Activated CD4-positive, alpha-beta T cell treated with anti-CD3 and anti-CD28 coated beads for 24 hours (primary cell): ENCODE measurements at places on chromosomes 12 and 14.
A peak's percentile ranks its signal among the peaks of the same experiment; 100 is the strongest.

DNA sequence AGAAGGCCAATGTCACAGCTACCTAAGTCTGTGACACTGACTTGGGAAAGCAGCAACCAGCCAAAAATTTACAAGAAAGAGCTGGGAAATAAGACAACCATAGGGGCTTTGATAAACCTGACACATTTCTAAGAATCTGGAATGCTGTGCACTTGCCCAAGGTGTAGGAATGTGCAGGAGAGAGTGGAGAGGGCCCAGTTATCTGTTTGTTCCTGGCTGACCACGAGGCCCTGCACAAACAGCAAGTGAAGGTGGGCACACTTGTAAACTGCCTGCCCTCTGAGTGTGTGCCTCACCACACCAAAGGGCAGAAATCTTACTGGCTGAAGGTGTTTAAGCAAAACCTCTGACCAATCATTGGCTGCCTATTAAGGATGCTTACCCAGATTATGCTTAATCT, 27.3 kb downstream of the DLK1 start:
- DNase-seq: no peak

DNA sequence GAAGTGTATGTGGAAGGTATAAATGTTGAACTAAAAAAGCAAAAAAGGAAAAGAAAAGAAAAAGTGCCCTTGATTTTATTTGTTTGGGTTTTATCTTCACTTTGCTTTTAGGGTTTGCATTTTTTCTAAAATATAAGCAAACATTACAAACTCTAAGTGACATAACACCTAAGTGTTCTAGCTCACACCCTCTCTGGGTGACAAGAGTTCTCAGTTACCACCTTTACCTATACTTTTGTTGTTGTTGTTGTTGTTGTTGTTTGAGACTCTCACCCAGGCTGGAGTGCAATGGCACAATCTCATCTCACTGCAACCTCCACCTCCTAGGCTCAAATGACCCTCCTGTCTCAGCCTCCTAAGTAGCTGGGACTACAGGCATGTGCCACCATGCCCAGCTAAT, 13.0 kb downstream of the KLRG1 start:
- no peak for DNase-seq

GRCh38 chr12:67892259-67893021, 96.8 kb upstream of the IFNG-AS1 start:
- DNase-seq: no peak

GRCh38 chr14:81638656-81639280, 105.1 kb upstream of the SEL1L start:
- no peak for DNase-seq

DNA sequence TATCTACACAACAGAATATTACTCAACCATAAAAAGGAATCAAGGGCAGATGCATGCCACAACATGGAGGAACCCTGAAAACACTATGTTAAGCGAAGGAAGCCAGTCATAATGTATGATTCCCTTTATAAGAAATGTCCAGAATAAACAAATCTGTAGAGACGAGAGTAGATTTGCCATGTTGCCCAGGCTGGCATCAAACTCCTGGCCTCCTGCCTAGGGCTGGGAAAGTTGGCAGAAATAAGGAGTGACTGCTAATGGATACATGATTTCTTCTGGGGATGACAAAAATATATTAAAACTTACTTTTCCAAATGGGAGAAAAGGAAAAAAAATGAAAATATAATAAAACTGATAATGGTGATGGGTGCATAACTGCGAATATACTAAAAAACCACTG, 10.9 kb downstream of the CLIP1 start:
- DNase-seq: no peak

DNA sequence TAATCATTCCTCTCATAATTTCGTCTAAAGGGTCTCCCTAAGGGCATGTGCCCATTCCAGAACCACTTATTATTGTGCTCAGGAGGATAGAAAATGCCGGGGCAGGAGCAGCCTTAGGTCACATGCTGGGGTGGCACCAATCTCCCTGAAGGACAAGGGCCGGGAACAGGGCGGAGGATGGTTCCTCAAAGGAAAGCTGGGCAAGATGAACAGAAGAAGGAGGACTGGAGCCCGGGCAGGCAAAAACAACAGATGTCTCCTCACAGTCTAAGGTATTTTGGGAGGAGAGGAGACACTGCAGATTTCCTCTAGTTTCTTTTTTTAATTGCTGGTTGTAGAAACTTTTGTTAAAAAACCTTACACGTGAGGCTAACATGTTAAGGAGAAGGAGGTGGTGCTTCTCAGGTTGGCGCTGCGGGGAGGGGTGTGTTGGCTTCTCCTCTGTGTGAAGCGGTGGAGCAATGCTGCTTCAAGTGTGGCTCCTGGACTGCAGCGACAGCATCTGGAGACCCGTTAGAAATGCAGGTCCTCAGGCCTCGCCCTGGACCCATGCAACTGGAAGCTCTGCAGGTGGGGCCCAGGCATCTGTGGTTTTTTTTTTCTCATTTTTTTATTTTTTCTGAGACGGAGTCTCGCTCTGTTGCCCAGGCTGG, 164.8 kb downstream of the AACS start:
- no peak for DNase-seq

DNA sequence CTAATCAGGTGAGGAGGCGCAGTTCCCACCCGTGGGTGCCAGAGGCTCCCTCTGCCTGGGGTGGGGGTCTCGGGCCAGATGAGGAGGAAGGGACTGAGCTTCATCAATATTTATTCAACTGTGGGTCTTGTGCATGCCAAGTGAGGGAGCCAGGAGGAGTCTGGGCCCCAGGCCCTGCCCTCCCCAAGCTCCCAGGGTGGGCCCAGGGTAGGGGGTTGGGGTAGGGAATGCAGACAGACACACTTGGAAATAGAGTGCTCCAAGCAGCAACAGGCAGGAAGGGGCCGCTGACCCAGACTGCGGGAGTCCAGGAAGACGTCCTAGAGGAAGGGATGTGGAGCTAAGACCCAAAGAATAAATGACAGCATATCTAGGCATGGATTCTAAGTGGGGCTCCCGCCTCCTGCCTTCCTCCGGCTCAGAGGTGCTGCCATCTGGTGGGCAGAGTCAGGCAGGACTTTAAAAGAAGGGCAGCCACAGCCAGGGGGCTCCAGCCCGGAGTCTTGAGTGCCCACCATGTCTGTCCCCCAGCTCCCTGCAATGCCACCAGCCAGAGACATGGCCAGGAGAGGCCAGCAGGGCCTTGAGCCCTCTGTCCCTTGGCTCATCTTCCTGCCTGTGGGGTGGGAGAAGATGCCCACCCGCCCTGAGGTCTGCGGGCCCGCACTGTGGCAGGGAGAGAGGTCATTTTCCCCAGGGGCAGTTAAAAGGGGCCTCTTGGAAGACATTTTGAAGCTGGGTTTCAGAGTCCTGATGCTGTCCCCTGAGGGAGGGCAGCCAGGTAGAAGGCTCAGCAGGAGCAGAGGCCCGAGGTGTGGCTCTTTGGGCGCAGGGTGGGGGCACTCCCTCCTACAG, 70.1 kb downstream of the PHETA1 start:
- DNase-seq: peak; percentile 36

DNA sequence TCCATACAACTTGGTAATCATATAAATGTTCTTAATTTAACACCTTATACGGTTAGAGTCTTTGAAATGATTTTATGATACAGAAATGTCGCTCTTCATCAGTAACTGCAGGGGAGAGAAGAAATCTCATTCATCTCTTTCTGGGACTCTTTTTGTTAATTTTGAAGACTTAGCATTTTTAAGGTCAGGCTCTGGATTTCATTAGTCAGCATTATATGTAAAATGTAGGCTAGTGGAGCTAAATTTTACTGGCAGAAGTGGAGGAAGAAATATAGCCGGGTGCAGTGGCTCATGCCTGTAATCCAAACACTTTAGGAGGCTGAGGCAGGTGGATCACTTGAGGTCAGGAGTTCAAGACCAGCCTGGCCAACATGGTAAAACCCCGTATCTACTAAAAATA, 4.7 kb upstream of the PTGR2 start:
- no peak for DNase-seq

GRCh38 chr12:119644930-119645329, 23.0 kb upstream of the PRKAB1 start:
- DNase-seq: no peak

GRCh38 chr12:19165451-19165850, 35.9 kb downstream of the PLEKHA5 start:
- DNase-seq: no peak

- no peak for DNase-seq
Observed at GRCh38 chr14:96098309-96098998, 59.3 kb downstream of the C14orf132 start.

DNA sequence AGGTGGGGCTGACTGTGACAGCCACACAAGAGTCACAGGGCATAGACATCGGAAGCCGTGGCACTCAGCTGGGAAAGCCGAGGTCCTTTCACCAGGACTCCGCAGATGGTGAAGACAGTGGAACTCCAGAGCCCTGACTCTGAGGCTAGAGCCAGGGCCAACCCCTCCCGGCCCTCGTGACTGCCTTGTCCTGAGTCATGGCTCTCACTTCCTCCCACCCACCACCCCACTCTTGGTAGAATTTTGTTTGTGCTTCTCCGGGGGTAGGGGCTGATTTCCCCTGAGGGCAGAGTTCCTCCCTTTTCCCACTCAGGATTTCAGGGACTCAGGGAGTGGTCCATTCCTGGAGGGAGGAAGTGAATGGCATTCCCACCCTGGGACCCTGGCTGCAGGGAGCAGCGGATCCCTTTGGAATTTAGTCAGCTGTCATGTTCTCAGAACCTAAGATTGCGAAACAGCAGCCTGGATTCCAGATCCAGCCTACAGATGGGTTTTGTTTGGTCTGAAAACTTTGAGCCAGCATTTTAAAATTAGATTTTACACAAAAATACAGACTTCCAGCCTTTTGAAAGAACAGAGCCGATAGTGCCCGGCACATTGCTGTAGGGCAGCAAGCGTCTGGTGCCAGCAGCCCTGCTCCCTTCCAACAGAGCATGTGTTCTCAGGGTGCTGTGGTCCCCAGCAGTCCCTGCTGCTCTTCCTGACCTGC, 50.7 kb downstream of the TPCN1 start:
- no peak for DNase-seq

- no peak for DNase-seq
Observed at GRCh38 chr12:119828300-119828699, 48.8 kb downstream of the CIT start.

DNA sequence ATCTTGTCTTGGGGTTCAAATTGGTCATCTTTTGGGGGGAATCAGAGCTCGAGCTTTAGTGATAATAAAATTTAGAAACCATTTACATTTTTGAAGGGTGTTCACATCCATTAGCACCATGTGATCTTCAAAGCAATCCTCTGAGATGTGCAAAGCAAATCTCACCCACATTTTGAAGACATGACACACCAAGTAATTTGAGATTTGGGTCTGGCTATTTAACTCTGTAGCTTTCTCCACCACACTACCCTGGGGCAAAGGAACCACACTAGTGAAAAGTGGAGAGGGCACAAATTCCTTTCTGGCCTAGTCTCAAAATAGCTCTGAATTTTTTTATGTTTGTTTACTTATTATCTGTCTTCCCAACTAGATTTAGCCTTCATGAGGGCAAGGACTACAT, 46.6 kb upstream of the TMEM233 start:
- DNase-seq: no peak

DNA sequence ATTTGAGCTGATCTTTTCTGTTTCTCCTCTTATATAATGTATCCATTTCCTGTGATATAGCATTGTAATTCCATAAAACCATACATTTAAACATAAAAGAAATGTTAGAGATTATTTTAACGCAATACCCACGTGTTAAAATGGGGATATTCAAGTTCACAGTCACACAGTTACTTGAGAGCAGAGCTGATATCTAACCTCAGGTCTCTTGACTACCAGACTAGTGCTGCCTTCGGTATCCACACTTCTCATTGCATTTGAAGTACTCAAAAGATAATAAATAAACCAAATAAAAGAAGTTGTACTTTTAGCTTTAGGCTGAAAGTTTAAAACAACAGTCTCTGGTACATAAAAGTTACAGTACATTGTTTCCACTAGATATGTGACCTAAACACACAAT, 2.9 kb downstream of the CLECL1 start:
- no peak for DNase-seq

DNA sequence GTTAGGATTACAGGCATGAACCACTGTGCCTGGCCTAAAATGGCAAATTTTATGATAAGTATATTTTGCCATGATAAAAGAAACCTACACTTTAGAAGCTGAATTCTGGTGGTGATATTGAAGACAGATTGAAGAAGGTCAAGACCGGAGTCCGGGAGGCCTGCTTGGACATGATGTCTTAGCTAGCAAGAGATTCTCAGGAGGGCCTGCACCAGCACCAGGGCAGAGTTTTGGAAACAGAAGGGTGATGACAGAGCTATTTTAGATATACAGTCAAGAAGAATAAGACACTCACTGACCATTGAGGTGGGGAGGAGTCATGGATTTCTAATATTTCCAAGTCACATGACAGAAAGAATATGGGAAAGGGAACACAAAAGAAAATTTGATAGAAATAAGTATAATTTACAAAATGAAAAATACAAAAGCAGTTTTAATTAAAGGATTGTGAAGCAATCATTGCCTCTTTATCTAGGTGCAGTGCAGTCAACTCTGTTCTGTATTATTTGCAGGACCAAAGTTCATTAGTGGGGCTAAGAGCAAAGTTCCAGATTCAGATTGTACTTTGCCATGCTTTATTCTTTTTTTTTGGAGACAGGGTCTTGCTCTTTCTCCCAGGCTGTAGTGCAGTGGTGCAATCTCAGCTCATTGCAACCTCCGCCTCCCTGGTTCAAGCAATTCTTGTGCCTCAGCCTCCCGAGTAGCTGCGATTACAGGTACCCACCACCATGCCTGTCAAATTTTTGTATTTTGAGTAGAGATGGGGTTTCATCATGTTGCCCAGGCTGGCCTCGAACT, 9.3 kb upstream of the PPP4R3A start:
- no peak for DNase-seq

DNA sequence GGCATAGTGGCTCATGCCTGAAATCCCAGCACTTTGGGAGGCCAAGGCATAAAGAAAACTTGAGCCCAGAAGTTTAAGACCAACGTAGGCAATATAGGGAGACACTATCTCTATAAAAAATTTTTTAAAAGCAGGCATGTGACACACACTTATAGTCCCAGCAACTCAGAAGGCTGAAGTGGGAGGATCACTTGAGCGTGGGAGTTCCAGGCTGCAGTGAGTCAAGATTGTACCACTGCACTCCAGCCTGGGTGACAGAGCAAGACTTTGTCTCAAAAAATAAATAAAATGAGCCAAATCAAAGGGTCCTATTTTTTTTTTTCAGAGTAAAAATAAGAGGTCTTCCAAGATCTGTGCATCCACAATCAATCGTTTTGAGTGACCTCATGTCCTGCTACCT, 237.6 kb downstream of the SLC16A7 start:
- no peak for DNase-seq

GRCh38 chr12:120474616-120474960, 5.0 kb upstream of the SRSF9 start:
- no peak for DNase-seq

DNA sequence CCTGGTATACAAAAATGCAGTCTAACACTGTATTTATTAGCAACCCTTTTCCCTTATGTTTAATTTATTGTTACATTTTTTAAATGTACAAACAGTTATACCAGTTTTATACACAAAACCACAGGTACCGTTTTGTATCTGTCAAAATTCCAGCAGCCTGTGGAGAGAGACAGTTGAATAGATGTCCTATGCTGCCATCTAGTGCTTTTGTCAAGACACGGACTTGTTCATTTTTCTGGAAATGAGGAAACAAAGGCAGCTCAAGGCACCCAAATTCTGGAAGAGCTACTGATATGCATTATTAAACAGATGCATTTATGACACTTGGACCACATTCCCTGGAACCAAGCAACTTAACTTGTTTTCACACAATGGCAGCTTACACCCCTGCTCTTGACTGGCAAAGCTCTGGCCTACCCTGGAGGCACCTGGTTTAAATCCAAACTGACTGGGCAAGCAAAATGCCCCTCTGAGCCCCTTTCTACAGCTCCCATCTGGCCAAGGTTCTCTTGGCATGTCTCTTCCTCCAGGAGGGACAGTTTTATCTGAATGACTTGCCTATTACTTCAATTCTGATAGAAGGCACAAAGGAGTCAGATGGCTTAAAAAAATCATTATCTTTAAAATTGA, 286.9 kb upstream of the PRKD1 start:
- DNase-seq: no peak
